ENCODE measurements at places on chromosomes 5 and 9.

DNA sequence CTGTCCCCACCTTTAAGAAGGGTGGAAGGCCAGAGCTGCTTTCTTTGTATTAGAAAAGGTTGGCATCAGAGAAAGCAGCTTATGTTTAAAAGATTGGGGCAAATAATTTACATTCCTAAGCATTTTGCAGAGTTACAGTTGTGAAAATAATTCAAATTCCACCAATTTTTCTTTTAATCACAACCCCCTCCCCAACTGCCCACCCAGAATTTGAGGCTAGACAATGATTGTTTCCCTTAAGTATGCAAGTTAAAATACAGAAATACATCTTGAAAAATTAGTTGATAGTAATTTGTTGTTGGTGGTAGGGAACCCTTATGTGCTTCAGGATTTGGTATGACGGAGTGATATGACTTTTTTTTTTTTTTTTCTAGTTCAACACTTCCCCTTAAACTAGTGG lies 133.0 kb downstream of the ZSWIM6 start:
- DNase-seq: no peak

- DNase-seq: peak; percentile 7
Observed at GRCh38 chr5:79236362-79236969, 535 bp downstream of the JMY start.

DNA sequence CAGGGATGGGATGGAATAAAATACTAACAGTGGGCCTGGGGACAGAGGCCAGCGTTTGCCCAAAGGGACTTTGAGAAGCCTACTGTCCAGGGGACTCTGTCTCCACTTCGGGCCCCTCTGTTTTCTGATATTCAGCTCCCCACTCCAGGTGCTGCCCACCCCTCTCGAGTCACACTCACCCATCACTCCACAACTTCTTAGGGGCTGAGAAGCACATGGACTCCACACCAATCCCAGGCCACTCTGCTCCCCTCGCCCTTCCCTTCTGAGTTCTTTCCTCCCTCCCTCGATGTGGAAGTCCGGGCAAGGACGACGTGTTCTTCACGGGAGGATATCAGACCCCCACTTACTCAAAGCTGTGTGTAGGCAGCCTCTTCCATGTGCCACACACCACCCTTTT lies 124.5 kb downstream of the BARX1 start:
- DNase-seq: no peak

- DNase-seq: no peak
Observed at GRCh38 chr9:87236546-87236945, 261.1 kb upstream of the DAPK1 start.

GRCh38 chr5:143400541-143401226 lies 2.8 kb downstream of the NR3C1 start:
- no peak for DNase-seq

DNA sequence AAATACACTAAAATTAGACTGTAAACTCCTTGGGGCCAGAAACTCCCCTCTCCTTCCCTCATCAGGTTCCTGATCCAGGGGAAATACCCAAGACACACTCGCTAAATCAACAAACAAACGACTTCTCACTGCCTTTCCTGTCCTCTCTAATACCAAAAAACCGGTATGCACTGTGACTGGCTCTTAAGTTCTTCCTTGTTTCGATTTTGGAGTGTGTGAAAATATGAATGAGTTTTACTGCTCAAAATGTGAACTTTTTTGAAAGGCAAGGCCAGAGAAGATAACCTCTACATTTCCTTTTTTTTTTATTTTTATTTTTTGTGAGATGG lies 81.1 kb upstream of the EPB41L4B start:
- DNase-seq: no peak

DNA sequence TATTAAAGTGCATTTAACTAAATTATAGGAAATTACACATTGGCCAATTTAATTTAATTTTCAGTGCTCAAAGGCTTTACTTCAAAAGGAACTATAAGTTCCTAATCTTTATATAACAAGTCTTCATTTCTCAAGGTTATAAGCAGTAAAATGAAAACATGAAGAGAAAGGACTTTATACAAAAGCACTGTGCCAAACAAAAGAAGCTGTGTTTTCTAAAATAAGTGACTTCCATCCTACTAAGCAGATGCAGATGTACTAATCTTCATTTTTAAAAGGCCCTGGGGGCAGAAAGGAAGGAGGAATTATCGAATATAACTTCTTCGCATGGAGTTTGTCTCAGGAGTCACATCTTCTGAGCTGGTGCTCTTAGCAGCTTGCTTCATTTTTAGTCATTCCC lies 81.4 kb downstream of the SHC3 start:
- DNase-seq: no peak

DNA sequence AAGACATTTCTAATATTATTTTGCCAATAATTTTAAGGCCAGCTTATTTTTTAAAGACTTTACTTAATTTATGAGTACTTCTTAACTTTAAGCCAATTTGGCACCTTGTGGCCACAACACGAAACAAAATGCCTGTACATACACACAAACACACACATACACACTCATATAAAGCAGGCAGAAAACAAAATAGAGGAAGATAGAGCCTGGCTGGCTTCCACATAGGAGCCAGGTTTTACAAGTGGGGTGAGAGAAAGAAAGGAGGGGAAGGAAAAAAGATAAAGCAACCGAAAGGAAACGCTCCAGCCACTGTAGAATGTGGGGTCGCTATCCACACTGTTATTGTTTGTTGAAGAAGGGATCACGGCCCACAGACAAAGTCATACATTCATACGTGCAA lies 10.4 kb downstream of the GMCL2 start:
- no peak for DNase-seq

DNA sequence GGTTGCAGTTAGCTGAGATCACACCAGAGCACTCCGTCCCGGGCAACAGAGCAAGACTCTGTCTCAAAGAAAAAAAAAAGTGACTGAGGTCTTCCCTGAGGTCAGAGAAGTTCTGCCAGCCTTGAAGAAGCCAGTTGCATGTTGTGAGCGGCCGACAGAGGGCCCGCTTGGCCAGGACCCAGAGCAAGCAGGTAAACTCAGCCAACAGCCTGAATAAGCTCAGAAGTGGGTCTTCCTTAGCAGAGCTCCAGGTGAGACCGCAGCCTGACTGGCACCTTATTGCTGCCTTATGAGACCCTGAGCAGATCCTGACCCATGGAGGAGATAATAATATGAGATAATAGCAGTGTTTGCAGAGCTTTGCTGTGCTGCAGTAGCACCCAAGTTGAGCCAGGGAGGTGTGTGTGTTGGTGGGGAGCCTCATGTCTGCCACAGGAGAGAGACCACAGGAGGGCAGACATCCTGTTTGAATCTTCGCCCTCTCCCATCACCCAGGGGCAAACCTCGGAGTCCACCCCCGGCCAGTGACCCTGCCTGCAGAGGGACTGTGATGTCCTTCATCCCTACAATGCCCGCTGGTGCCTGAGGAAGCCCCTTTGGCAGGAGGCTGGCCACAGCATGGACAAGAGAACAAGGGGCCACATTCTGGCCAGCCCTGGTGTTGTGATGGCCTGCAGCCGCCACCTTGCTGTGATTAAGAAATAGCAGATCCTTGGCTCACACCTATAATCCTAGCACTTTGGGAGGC lies 10.8 kb upstream of the BARX1 start:
- no peak for DNase-seq

DNA sequence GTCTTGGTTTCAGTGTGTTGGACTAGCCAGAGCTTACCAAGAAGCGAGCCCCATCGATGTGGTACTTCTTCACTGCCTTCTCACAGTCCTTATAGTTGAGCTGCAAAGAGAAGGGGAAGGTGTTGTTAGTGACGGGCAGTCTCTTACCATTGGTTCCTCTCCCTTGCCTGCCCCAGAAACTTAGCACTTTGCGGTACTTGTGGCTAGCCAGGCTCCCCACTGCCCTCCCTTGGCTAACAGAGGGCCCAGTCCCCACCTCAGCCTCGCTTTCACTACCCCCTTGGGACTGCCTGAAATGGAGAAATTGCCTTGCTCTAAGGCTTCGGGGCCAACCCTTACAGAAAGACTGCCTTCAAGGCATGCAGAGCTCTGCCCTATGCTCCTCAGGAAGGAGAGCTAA lies 4.3 kb downstream of the LCP2 start:
- peak; percentile 80 for DNase-seq

DNA sequence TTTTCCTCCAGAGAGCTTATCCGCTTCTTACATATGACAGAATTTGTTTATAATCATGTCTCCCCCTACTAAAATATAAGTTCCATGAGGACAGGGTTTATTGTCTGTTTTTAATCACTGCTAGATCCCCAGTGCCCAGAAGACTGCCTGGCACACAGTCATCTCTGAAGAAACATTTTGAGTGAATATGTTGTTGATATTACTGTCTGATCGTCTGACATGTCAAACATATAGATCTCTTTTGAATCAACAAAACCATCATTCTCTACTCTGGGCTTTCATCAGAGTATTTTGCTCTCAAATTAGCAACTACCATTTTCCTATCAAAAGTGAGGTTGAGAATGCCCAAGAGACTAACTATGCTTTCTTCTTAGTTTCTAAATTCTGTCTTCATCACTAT lies 67.3 kb upstream of the SHISAL2B start:
- no peak for DNase-seq

GRCh38 chr9:72362118-72362531 lies 2.9 kb downstream of the ZFAND5 start:
- DNase-seq: no peak

GRCh38 chr5:175885813-175886212 lies 14.4 kb downstream of the CPLX2 start:
- DNase-seq: no peak

- no peak for DNase-seq
Observed at GRCh38 chr9:85941966-85942912, 1.3 kb downstream of the NAA35 start.

DNA sequence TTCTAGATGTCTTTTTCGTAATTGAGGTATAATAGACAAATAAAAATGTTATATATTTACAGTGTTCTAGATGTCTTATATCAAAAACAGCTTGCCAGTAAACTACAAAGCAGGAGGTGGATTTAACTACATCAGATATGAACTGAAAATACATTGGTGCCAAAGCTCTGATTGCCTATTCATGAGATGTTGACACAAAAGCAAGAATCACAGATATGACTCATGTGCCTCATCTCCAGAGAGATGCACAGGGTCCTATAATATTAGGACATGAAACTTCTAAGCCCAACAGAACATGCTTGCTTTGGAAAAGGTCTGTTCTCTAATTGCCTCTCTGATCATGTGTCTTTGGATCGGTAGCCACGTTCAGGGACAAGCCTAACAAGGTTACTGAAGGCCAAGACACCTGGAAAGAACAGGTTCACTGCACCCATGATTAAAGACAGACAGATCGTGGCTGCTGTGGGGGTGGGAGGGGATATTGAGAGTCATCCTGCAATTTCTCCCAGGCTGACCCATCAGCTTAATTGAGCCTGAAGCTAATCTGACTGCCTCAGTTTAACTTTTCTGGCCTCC lies 16.8 kb downstream of the ABCA1 start:
- no peak for DNase-seq

GRCh38 chr5:1014781-1015221 lies 6.2 kb downstream of the NKD2 start:
- DNase-seq: no peak

- no peak for DNase-seq
Observed at GRCh38 chr9:93436655-93437407, 14.7 kb upstream of the FAM120A start.

GRCh38 chr5:67677422-67677970 lies 480.9 kb upstream of the CD180 start:
- DNase-seq: no peak

DNA sequence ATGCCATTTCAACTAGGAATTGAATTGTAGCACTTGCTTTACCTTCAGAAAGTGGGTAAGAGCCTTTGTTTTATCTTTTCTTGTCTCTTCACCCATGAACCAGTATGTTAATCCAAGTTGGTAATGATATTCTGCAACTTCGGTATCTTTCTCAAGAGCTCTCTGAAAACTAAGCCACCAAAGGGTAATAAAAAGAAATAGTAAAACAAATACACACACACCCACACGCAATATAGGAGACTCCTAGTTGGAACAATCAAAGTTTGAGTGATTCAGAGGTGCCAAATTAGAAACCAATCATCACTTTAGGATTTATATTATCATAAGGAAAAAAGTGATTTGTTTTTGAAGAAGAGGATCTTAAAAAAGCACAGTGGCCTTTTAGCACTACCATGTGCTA lies 30.4 kb downstream of the SKIC3 start:
- no peak for DNase-seq

- no peak for DNase-seq
Observed at GRCh38 chr5:119274030-119274766, 81.6 kb upstream of the TNFAIP8 start.
